ENCODE measurements at places on chromosomes 16 and 17.

GRCh38 chr17:28509789-28510188 lies 3.6 kb downstream of the FOXN1 start:
- no peak for DNase-seq

GRCh38 chr17:802901-803881 lies 21.0 kb downstream of the MRM3 start:
- no peak for DNase-seq

- no peak for DNase-seq
Measured at GRCh38 chr17:16942141-16943031, 29.5 kb downstream of the TNFRSF13B start.

- DNase-seq, result no peak
Measured at GRCh38 chr16:75074920-75075687, 41.5 kb downstream of the LDHD start.

DNA sequence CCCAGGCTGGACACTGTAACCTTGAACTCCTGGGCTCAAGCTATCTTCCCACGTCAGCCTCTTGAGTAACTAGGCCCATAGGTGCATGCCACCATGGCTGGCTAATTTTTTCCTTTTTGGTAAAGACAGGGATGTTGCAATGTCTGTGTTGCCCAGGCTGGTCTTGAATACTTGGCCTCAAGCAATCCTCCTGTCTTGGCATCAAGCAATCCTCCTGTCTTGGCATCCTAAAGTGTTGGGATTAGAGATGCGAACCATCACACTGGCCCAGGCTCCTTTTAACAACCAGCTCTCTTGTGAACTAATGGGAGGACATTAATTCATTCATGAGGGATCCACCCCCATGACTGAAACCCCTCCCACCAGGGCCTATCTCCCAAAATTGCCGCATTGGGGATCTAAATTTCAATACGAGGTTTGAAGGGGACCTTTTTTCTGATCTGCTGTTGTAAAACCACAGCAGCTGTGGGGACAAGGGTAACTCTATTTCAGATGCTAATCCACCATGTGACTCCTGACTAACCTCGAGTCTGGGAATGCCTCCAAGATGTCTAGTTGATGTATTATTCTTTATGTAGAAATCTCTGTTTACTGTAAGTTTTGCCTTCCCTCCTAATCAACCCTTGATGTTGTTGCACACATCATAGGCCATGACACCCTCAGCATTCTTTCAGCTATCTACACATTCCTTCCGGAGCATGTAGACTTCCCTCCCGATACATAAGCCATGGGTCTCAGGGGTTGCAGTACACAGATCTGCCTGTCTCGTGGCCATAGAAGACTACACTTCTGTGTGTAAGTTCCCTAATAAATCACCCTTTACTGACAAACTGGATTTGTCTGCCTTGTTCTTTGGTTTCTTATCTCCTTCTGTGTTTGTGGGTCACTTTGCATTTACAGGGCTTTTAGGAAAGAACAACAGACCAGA lies 37.6 kb downstream of the RNF112 start:
- no peak for DNase-seq

- no peak for DNase-seq
Measured at GRCh38 chr17:80316431-80316830, 55.8 kb downstream of the RNF213 start.

GRCh38 chr16:3174618-3175148 lies 13.3 kb upstream of the OR1F1 start:
- DNase-seq, result no peak

- no peak for DNase-seq
Measured at GRCh38 chr17:27540318-27541101, 84.3 kb downstream of the KSR1 start.

GRCh38 chr17:3556916-3557767 lies 470 bp downstream of the TRPV3 start:
- no peak for DNase-seq

DNA sequence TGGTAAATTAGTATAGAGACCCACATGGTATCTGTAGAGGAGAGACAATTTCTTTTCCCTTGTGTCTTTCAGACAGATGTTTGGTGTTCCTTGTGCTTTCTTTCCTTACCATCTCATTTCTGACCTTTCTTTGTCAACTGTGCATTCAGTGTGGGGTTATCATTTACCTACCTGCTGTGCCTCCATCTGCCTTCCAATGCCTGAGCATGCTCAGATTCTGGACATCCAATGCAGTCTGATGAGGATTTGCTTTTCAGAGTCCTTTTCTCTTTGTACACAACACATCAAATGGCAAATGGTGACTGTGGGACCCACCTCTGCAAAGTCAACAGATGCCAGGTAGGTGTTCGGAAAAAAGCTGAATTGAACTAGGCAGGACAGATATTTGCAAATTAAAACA lies 364.8 kb downstream of the CA10 start:
- peak; percentile 16 for DNase-seq

GRCh38 chr17:58189436-58190146 lies 2.9 kb upstream of the EPX start:
- peak; percentile 56 for DNase-seq

DNA sequence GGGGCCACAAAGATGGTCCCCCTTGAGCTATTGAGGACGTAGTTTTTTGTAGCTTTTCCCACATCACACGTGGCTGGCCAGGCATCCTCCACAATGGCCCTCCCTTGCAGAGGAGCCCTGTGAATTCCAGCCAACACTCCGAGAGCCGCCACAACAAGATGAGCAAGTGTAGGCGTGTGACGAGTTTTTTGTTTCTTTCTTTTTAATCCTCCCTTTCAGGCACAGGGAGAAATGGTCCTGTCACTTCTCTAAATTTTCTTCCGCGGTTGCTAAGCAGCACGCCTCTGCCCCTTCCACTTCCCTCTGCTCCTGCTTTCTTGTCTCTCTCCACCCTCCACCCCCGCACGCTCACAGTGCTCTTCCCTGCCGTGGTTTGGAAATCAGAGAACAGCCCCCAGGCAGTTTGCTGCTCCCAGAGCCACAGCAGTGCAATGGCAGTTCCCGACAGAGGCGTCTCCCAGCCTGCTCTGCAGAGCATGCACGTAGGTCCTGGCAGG lies 68.0 kb upstream of the MRTFB start:
- no peak for DNase-seq

DNA sequence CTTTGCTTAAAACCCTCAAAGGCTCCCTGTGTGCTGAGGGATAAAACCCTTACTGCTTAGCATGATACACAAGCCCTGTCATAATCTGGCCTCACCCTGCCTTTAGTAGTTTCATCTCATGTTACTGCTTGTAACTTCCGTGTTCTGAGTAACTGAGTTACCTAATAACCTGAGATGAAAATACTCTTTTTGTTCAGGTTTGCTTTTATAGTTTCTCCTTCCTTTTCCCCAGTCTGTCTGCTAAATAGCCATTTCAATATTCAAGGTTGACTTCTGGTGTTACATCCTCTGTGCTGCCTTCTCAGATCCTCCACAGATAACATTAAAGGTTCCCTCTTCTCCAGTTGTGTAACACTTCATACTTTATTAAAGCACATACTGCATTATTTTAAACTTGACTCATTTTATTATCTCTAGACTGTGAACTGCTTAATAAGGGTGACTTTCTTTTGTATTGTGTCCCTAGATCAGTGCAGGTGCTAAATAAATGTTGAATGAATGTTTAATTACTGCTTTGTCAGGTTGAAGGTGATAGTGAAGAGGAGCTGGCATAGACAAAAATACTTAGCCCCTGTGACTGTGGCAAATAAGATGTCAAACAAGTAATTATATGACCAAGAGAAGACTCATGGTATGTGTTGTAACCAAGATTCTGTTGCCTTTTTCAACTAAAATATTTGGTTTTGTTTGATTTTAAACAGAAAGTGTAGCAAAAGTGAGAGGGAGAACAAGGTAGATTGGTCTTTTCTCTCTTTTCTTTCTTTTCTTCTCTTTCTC lies 47.8 kb downstream of the NFAT5 start:
- no peak for DNase-seq

- DNase-seq, result peak; percentile 82
Measured at GRCh38 chr17:32625971-32626370, 139.2 kb downstream of the CDK5R1 start.

DNA sequence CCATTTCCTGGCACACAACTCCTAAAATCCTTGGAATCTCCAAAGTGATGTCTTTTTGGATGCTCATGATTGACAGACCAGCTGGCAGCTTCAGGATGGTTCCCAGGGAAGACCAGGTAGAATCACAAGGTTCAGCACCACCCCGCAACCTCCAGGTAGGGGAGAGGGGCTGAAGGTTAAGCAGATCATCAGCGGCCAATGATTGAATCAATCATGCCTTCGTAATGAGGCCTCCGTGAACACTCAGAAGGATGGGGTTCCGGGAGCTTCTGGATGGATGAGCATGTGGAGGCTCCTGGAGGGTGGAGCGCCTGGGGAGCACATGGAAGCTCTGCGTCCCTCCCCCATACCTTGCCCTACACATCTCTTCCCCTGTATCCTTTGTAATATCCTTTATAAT lies 185.9 kb downstream of the SEC14L1 start:
- no peak for DNase-seq

DNA sequence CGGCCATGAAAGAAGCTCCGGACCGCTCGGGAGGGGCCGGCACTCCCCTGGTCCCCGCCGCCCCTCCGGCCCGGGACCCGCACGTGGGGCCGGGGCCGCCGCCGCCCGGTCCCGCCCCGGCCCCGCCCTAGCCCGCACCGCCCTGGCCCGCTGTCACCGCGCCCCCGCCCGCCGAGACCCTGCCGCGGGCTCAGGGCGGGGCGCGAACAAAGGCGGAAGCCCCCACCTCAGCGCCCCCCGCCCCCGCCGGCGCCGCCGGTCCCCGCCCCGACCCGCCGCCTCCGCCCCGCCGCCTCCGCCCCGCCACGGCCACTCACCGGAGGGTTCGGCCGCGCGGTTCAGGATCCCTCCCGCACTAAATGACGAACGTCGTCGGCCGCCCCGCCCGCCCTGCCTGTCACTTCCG lies at the start of gene ARHGDIA:
TSS of gene ARHGDIA (minus strand) at position 357 of the 406 bp plus-strand sequence. CDS start 1,407 bp downstream, outside the sequence.
- no peak for DNase-seq

DNA sequence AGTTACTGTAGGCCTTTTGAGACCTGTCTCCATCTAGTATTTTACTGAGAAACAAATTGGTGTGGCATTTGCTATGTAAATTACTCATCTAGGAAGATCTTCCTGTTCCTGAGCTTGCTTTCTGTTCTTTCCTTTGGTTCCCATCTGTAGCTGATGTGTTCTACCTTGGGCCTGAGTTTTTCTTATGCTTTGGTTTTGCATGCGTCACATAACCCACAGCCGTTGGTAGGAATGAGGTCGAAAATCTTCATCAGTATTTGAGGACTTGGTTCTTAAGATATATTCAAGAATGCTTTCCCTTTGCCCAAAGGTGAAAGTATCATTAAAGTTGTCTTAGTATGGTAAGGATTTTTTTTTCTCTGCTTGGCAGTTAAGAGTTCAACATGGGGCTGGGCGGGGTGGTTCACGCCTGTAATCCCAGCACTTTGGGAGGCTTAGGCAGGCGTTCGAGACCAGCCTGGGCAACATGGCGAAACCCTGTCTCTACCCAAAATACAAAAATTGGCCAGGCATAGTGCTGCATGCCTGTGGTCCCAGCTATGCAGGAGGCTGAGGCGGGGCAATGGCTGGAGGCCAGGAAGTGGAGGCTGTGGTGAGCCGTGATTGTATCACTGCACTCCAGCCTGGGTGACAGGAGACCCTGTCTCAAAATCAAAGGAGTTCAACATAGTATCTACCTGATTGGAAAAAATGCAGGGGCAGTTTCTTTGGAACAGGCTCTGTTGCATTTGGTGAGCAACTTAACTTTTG lies 28.8 kb downstream of the IST1 start:
- no peak for DNase-seq

GRCh38 chr16:48495303-48495702 lies 110.1 kb upstream of the SIAH1 start:
- no peak for DNase-seq

- DNase-seq, result no peak
Measured at GRCh38 chr16:81740169-81740568, 38.9 kb upstream of the PLCG2 start.

DNA sequence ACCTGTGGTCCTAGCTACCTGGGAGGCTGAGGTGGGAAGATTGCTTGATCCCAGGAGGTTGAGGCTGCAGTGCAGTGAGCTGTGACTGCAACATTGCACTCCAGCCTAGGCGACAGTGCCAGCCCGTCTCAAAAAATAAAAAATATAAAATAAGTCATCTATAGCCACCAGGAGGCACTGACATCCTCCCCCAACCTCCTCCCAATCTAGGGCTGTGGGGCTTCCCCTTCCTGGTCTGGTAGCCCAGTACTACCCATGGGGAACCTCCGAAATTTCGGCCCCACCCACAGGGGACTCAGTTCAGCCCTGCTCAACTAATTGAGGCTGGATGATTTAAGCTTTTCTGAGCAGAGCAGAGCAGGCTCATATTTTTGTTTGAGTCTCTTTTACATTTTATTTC lies 3.2 kb downstream of the ZSCAN10 start:
- no peak for DNase-seq

- no peak for DNase-seq
Measured at GRCh38 chr17:1752425-1753262, 9.2 kb upstream of the SERPINF1 start.

- DNase-seq, result no peak
Measured at GRCh38 chr17:81012574-81013447, 21.2 kb downstream of the CHMP6 start.

DNA sequence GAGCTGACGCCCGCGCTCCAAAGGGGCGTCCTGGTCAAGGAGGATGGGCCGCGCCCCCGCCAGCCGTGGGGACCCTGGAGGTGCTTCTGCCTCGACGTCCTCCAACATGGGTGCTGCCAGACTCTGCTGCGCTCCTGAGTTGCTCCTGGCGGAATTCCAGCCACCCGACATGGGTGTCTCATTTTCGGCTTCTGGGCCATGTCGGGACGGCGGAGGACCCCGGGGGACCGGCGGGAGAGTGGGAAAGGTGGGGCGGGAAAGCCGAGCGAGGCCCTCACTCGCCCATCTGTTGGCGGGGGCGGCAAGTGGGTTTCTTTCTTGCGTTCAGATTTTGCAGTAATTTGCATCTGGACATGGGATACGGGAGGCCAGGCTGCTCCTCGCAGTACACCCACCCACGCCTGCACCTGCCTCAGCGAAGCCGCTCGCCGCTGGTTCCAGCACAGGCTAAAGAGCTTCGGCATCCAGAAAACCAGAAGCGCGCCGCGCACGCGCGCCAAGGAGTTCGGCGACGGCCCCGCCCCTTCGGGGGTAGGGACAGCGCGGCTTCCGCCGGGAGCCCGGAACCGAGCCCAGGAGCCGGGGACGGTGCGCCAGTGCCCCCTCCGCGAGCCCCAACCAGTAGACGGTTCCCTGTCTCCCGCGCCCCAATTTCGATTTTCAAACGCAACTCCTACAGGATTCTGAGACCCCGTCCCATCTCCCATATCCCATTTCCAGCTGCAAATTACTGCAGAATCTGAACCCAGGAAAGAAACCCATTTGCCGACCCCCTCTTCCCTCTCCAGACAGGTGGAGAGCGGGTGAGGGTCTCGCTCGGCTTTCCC lies at the start of gene ARMC7:
TSS of gene ARMC7 (plus strand) at position 563 of the 827 bp plus-strand sequence. CDS start 320 bp downstream, outside the sequence.
- peak; percentile 78 for DNase-seq

GRCh38 chr16:4574919-4575705 lies 19.0 kb downstream of the C16orf96 start:
- no peak for DNase-seq

DNA sequence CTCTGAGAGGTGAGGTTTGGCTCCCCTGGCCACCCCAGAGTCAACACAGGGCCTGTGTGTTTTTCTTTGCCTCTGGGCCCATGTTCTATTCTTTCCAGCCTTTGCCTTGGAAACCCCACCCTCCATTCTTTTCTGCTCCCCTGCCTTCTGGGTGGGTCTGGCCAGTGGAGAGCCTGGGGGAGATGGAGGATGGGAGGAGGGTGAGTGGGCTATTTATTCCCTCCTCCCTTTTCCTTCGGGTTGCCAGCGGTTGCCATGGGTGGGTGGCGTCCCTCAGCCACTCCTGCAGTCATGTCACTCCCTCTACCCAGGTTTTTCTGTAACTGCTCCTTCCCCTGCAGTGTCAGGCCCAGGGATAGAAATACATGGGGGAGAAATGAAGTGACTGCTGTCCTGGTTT lies 15.5 kb downstream of the CMIP start:
- DNase-seq, result no peak

All from NCI-H2171 treated with DMSO at 0.1 percent for 48 hours (cell line).